Hair follicular keratinocyte (primary cell): ENCODE measurements at places on chromosomes 13 and 19. TPM values are rescaled to one million over a fixed set of nuclear protein-coding genes. Genes with fewer than 3 reads are reported as not detected.

ERICH4 gene
- not detected in 2 replicates for total RNA-seq

ZNF260 gene
- total RNA-seq, result 5.4 and 7.0 TPM in 2 replicates

FKRP gene
- total RNA-seq, result 11.0 and 19.3 TPM in 2 replicates

ERICH6B gene
- not detected in 2 replicates for total RNA-seq

RFPL4AL1 gene
- total RNA-seq, result not detected in 2 replicates

ZNF534 gene
- not detected in 2 replicates for total RNA-seq

IGFL1 gene
- 0.23 and 0.34 TPM in 2 replicates for total RNA-seq

RGL3 gene
- total RNA-seq, result not detected in 2 replicates

CGB3 gene
- total RNA-seq, result not detected in 2 replicates

CCNA1 gene
- total RNA-seq, result 12.6 and 18.2 TPM in 2 replicates

MRPS31 gene
- total RNA-seq, result 19.4 and 24.8 TPM in 2 replicates
